Naive thymus-derived CD8-positive, alpha-beta T cell (primary cell): ENCODE measurements at places on chromosomes 1 and 21. TPM values are rescaled to one million over a fixed set of nuclear protein-coding genes. Genes with fewer than 3 reads are reported as not detected.

RUNX3 gene
- polyA plus RNA-seq = 64.0 TPM

TEDDM1 gene
- polyA plus RNA-seq = not detected

PPIAL4G gene
- 0.08 TPM for polyA plus RNA-seq

NECTIN4 gene
- not detected for polyA plus RNA-seq

MIXL1 gene
- polyA plus RNA-seq = not detected

GJA9 gene
- not detected for polyA plus RNA-seq

- no peak for DNase-seq
Observed at GRCh38 chr1:32144033-32144432, 35.4 kb upstream of the TXLNA start.

DNA sequence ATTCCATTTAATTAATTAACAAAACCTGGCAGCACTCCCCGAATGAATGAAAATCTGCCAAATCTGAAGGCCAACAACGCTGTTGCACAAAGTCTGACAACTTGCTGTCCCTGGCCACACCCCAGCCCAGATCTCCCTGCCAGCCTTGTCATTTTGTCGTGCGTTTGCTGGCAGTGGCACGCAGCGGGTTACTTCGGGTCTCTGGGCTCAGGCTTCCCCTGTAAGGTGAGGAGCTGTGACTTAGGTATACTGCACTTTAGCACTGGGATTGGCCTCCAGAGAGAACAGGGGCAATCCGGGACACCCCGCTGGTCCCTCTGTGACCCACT is 34.3 kb upstream of the SIM2 start:
- DNase-seq = no peak

- DNase-seq = no peak
Observed at GRCh38 chr1:246921481-246921880, 10.3 kb downstream of the AHCTF1 start.

DNA sequence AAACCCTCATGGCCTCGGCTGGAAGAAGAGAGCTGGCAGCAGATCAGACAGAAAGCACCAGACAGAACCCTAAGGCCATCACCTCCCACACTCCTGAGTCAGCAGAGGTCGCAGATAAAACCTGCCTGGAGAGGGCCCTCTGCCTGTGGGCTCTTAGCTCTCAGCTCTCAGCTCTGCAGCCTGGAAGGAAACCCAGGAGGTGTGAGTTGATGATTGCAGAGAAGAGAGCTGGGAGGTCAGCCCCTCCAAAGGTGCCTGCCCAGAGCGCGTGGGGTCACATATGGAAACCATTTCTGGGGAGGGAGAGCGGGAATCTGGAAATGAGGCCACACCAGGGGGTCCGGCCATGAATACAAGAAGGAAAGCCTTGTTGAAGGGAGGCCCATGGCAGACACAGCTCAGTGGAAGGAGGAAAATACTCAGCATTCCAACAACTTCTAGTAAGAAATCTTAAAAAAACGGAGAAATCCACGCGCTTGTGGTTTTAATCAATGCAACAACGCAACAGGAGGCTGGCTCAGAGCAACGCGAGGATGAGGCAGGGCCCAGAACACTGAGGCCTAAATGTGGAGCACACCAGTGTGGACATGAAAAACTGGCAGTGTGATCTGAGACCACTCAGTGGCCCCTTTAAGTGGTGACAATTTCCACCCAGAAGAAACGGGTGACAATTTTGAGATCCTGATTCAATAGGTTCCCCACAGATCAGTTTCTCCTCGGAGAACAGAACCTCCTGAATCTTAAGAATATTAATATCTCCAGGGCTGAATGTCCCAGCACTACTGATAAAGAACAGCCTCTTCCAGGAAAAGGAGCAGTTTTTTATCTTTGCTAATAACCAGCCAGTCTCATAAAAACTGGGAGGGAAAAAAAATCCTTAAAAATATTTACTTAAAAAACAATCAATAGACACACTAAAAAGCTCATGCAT is 45.7 kb downstream of the PSMG1 start:
- DNase-seq = no peak

DNA sequence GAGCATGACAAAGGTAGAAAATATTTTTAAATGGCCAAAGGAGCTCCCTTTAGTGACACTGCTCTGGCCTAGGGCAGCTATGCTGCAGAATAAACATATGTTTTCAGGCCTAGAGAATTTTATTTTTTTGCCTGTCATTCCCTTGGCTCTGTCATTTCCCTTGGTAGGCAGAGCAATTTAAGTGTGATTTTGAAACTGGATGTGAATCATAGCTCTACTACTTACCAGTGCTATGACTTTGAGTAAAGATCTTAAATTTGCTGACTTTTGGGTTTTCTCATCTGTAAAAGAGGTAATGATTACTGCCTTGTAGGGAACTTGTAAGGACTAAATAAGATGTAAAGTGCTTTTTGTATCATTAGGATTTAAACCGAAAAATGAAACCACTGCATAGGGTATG is 189.0 kb upstream of the ZRANB2 start:
- no peak for DNase-seq

DNA sequence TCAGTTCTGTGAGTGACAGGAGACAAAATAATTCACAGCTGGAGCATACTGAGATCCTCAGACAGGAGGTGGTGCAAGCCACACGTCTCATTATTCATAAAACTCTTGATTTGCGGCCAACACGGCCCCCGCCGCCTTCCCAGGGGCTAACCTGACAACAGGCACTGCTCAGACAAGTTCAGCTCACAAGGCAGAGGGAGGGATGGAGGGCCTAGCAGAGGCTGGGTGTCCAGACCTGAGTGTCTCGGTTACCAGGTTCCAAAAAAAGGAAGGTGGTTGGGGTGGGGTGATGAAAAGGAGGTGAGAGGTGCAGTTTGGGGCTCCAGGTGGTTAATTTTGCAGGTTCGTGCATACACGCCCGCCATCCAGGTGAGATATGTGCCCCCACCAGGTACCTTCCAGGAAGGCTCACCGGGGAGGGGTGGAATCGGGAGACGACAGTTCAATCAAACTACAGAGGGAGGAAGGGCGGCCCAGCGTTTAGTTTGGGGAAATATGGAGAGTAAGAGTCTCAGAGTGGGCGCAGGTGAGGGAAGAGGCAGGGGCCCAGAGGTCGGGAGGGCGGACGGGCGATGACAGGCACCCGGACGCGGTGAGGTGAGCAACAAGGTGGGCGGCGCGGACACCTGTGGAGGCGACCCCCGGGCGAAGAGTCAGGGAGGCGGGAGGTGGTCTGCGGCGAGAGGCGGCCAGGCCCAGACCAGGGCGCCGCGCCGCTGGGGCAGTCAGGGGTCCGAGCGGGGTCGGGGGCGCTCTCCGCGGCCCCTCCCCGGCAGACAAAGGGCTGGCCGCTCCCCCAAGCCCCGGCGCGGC is 629 bp downstream of the CTNNBIP1 start:
- peak; percentile 28 for DNase-seq

DNA sequence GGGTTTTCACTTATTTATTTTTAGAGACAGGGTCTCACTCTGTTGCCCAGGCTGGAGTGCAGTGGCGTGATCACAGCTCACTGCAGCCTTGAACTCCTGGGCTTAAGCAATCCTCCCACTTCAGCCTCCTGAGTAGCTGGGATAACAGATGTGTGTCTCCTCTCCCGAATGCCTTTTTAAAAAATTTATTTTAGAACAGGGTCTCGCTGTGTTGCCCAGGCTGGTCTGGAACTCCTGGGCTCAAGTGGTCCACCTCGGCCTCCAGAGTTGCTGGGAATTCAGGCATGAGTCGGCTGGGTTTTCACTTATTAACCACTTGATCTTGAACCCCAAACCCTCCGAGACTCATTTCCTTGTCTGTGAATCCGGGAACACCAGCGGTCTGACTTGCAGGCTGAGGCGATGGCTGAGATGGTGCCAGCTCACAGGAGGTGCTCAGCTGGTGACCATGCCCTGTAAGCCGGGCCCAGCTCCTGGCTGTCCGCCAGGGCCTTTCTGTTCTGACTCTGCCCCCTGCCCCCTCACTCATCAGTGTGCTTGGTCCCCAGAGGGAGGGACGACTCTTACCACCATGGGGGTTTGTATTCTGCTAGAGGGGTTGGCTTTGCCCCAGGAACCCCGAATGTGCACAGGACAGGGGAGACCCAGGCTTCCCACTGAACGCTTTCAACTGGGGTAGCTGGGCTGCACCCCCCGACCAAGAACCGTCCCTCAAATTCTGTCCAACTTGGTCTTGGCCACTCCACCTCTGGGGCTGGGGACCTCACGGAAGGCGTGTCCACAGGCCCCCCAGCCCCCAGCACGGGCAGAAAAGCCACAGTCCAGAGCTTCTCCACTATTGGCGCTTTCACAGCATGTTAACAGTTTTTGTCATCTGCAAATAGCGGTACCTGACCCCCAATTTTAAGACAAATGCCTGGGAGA is 22.5 kb downstream of the MMEL1 start:
- DNase-seq = no peak

DNA sequence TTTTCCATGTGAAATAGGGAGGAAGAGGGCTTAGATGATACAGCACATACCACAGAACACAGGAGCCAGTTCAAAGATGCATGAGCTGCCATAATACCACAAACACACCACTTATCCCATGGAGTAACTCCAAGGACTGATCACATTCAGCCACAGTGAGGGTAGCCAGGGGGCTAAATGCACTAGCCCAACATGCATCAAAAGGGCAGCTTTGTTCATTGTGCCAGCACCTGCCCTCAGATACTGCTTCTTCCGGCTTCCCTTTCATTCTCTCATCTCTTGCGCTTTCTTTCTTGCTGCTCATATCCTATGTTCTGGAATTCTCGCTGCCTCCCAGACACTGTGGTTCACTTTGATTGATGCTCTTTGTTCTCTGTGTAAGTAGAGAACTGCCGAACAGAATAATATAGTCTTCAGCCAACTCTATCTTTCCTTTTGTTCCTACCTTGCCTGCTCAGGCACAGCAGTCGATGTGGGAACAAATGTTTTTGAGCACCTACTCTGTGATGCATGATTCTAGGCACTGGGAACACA is 50.0 kb upstream of the SYT6 start:
- no peak for DNase-seq

- DNase-seq = no peak
Observed at GRCh38 chr1:72636631-72637030, 354.3 kb upstream of the NEGR1 start.

DNA sequence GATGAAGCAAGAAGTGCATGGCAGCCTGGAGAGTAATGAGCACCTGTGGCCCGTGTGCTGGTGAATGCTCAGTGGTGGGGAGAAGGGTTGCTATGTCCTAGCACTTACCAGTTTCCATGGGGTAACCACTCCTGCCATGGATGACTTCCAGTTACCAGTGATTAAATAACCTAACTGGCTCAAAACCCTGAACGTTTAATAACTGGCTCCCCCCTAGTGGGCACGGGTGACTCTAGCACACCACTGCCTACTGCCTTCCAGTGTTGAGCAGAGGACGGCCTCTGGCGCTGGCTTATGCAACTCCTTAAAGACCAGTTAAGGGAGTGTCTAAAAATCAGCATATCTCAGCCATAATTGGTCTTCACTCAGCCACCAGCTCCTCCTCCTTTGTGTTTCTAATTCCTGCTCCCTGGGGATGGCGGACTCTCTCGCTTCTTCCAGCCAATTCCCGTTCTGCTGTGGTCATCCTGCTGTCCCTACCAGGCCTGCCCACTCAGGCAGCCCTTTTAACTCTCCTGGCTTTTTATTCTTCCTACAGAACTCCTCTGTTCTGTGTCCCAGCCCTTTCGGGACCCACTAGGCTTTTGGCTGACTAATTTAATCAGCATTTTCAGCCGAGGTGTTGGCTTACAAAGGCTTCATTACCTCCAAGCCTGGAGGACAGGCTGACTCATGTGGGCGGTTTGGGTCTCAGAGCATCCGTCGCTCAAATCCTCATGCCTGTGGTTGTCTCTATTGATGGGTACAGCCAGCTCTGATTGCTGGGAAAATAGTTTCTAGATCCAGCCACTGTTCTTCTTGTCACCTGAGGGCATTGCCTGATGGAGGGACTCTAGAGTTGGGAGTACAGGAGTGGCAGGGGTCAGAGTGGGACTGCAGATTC is 332.4 kb downstream of the CAMTA1 start:
- no peak for DNase-seq

GRCh38 chr21:38289705-38290485 is 33.1 kb downstream of the KCNJ15 start:
- no peak for DNase-seq

DNA sequence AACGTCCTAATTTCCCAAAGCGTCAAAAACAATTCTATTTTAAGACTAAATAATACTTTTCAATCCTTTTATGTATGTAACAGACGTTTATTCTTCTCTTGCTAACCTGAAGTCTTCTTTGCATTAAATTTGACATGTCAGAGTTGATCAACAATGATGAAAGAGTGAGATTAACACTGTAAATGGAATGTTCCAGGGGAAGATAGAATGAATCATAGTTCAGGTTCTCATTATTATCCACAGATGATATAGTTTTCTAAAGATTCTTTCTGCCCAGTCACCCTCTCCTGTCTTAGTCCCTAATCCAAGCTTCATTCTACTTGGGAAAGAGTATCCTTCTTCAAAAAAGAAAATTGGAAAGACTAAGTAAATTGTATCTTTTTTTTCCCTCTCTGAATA is 38.9 kb downstream of the SDCCAG8 start:
- DNase-seq = no peak
